HCT116 (cell line): ENCODE measurements at places on chromosomes 6 and 20.
A peak's percentile ranks its signal among the peaks of the same experiment; 100 is the strongest.

GRCh38 chr6:107032051-107032450, 4.1 kb downstream of the MTRES1 start:
- no peak for DNase-seq

DNA sequence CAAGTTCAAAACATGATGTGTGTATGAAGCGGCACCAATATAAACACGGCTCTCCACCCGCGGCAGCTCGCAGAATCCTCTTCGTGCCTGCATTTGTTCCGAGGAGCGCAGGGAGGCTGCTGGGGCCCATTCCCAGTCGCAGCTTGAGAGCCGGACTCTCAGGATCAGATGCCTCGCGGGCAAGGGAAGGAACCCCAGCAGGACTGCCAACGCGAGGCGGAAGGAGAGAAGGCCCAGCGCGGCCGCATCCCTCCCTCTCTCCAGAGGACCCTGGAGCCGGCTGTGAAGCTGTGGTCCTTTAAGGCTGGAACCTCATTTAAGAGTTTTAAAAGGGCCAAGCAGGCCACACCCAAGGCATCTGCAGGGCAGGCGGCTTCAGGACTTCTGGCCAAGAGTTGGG, 44.2 kb upstream of the ZBP1 start:
- DNase-seq = no peak

GRCh38 chr6:15355683-15356099, 109.8 kb downstream of the JARID2 start:
- DNase-seq = no peak

- no peak for DNase-seq
Measured at GRCh38 chr6:163971841-163972838, 557.6 kb downstream of the QKI start.

- DNase-seq = no peak
Measured at GRCh38 chr20:4192378-4193068, 177.2 kb upstream of the RNF24 start.

- no peak for DNase-seq
Measured at GRCh38 chr6:31952140-31952805, 6.4 kb downstream of the CFB start.

DNA sequence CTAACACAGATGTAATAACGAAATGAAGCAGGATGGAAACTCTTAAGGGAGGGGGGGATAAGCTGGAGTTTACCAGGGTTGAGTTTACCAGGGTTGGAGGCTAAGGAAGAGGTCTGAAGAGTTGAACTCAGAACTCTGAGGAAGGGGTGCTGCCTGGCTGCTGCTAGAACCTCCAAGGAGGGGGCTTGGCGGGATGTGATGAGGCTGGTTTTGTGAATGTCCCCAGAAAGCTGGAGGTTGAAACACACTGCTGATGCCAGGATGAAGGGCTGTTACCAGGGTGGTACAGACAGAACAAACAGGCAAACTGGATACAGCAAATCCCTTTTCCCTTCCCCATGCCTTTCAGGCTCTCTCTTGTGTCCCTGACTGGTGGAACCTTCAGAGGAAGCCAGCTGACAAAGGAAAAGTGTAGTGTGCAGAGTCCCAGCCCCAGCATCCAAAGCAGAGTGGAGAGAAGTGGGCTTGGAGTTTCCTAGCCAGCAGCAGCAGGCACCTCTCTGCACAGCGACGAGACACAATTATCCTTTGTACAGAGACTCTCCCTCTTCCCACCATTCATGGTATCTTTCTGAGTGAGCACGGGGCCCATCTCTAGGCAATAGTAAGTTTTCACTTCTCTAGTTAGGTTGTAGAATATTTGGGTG, 23.7 kb downstream of the UBE2V1 start:
- no peak for DNase-seq

DNA sequence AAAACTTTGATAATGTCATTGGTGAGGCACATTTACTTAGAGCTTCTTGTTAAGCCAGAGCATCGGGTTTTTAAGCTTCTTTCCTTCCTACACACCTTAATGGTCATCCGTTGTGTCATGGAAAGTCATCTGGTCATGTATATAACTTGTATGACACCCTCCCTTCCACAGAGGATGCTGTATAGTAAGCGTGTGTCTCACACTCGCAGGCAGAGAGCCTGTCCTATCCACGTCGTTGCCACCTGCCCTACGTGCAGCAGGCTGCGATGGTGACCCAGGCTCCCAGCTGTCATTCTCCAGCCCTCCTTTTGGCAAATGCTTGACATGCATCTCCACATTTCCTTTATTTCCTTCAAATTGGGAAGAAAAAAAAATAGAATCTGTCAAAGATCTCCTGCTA, 85.6 kb downstream of the MYB start:
- DNase-seq = no peak

DNA sequence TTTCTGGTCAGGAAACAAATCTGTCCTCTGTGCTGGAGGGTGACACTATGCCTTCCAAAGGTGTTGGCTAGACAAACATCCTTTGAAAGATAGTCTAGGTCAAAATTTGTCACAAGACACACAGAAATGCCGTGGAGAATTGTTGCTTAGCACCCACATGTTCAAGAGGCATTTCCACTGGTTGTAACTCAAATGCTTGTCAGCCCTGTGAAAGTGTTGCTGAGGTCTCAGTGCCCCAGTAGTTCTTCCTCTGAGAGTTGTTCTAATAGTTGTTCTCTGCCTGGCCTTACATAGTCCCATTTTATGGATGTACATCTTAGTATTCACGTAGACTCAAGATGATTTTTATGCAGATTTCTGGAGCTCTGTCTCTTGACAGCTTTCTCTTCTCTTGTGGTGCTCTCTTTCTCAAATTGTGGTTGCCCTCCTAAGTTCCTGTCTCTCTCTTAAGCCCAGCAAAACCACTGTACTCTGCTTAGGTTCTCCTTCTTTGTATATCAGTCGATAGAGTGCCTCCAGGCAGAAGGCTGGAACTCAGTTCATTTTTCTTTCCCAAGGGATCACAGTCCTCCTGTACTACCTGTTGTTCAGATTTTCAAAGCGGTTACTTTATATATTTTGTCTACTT, 39.5 kb upstream of the REV3L start:
- DNase-seq = no peak

GRCh38 chr6:118567974-118568373, 19.9 kb downstream of the PLN start:
- no peak for DNase-seq

- no peak for DNase-seq
Measured at GRCh38 chr6:139329224-139329623, 37.4 kb upstream of the TXLNB start.

- peak; percentile 64 for DNase-seq
Measured at GRCh38 chr6:42898891-42899361, 16.9 kb upstream of the PTCRA start.

DNA sequence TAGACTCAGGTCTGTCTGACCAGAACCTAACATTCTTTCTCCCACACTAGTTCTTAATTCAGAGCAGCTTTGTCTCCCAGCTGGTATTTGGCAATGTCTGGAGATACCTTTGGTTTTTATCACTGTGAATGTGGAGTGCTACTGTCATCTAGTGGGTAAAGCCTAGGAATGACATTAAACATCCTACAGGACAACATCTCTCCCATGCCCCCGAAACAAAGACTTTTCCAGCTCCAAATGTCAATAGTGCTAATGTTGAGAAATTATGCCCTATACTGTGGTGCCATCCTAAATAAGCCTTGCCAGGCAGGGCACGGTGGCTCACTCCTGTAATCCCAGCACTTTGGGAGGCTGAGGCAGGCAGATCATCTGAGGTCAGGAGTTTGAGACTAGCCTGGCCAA, 4.2 kb upstream of the TTPAL start:
- DNase-seq = no peak

DNA sequence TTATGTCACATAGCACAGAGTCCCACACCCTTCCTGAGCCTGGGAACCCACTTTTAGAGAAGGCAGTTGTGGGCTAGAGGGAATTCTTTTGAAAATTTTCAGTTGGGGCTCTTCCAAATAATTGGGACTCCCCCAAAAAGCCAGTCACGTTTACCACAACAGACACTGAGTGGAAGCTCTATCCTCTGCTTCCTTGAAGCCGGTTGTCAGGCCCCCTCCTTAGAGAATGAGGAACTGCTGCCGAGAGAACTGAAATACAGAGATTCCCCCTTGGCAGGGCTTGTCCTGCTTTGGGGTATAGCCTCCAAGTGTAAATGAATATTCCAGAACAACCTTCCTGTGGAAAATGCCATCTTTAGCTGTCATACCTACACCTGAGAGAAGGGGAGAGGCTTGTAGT, 2.7 kb upstream of the JAG1 start:
- DNase-seq = no peak

DNA sequence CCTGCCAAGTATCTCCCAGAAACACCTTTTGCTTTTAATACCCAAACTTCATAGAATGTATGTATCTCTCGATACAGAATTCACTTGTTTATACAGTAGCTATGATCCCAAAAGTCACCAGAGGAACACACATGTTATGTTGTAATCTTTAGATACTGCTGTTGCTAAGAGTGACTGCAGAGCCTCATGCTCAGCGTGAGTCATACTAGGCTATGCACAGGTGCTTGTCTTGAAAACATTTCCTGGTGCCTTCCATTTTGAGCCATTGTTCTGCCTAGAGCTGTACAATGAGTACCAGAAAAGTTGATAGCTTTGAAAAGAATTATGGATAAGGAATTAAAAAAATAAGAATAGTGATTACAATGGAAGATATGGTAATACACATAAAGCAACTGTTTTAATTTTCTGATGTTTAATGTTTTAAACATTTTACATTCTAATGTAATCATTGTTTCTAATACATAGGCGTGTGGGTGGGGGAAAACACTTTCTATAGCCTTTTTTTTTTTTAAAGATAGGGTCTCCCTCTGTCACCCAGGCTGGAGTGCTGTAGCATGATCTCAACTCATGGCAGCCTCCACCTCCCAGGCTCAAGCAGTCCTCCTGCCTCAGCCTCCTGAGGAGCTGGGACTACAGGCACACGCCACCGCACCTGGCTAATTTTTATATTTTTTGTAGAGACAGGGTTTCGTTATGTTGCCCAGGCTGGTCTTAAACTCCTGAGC, 79.4 kb downstream of the CD24 start:
- no peak for DNase-seq

GRCh38 chr6:938916-939315, 246.0 kb upstream of the EXOC2 start:
- DNase-seq = no peak

DNA sequence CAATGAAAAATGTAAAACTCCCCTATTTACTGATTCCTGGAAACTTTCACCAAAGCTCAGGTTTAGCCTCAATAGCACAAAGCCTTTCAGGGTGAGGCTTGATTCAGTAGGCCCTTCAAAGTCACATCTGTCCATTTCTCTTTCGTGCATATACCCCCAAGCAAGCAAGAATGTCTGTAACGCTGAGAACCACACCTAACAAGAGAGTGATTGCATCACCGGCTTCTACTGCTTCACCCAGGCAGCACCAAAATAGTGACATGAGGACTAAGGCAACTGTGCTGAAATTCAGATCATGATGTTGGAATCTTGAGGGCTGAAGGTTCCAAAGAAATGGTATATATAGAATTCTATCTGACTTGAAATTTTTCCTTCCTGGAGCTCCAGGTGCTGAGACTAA, 26.1 kb downstream of the CGA start:
- no peak for DNase-seq

DNA sequence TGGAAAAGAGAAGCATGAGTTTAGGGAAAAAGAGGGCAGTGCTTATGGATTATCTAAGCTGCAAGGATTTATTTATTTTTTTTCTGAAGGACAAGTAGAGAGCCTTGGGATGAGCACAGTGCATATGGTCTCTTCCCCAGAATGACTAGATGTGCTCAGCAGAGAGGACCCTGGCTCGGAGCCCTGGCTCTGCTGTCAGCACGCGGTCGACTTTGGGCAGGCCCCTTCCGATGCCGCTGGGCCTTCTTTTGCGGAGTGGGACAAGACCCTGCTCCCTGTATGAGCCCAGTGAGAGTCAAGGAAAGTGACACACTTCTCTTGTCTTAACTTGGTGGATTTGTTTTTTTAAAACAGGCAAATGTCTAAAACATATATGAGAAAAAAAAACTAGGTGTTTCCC, 51.4 kb downstream of the LRRC1 start:
- DNase-seq = no peak

DNA sequence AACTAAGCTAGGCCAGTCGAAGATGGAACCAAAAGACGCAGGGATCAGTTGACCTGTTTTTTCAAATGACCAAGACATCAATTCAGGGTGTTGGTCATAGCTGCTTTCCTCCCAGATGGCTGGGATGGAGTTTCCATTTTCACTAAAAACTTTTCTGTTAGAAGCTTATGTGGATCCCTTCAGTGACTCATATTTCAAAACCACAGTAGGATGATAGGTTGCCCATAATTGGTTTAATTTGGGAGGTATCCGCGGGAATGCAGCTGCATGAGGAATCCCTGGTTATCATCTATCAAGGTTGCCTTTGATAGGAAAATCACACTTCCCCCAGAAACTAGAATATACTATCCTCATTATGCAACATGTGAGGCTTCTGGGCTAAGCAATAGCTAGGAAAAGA, 150.9 kb upstream of the MLIP start:
- DNase-seq = no peak

- no peak for DNase-seq
Measured at GRCh38 chr6:36546308-36546919, 865 bp downstream of the STK38 start.

DNA sequence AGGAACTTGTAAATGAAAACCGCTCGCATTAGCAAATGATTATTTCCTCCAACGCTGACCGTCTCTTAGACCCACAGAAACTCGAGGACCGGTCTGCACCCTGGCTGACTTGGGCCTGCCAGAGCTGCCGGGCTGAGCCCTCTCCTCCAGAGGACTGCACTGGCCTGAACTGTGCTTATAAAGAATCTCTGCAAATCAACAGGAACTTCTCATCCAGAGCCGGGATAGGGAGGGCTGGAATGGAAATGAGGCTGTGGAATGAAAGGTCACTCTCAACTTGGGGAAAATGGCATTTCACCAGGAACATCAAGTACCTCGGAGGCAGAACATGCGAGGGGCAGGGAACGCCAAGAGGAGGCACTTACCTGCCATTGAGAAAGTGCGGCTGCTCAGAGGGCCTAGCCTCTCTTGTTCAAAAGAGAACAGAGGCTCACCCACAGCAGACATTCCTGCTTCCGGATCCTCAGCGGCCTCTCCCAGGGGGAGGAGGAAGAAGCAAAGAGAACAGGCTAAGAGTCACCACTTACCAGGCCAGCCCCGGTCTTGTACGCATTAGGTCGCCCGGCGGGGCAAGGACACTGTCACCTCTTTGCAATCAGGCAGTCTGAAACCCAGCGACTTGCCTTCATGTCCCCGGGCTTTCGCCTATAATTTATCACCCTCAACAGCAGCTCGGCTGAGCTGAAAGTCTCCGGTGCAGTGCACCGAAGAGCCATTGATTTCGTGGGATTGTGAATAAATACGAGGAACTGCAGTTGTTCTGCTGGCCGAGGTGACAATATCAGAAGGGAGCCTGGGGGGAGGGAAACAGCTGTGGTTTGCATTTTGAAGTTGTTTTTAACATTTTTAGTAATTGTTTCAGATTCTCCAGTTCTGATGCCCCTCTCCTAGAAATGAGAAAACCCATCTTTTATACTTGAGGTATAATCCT, 37.6 kb downstream of the ZMYND8 start:
- DNase-seq = no peak

DNA sequence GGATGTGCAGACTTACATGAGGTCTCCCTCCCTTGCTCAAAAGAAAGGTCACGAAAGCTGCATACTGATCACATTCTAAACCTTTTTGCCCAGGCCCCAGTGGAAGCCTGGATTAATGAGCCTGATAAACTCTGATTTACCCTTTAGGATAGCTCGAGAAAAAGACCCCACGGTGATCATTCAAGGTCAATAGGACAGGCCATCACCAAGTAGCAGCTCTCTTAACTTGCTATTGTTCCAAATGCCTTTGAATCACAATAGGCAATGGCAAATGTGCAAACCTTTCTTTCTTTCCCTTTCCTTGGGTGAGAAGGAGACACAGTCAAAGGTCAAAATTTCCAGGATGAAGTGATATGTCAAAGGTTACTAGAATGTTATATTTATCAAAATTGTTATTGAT, 327.3 kb downstream of the HDGFL1 start:
- DNase-seq = no peak
